Skin of body (tissue), 3 donors: ENCODE measurements at places on chromosomes 13 and 19. TPM values are rescaled to one million over a fixed set of nuclear protein-coding genes. Genes with fewer than 3 reads are reported as not detected.

DNA sequence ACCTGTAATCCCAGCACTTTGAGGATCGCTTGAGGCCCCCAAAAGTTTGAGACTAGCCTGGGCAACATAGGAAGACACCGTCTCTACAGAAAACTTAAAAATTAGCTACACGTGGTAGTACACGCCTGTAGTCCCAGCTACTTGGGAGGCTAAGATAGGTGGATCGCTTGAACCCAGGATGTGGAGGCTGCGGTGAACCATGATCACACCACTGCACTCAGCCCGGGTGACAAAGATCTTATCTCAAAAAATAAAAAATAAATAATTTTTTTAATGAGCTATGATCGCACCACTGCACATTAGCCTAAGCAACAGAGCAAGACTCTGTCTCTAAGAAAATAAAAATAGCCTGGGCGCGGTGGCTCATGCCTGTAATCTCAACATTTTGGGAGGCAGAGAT is 6.6 kb downstream of the RCBTB2 start:
- DNase-seq = no peak

GRCh38 chr19:51020988-51021651 is 1.6 kb upstream of the KLK10 start:
- no peak for DNase-seq

- no peak for DNase-seq
These were observed at the start of gene CBY2 for GRCh38 chr13:45702088-45702487. CBY2 (plus strand) TSS chr13:45702320; CDS start chr13:45702391, 71 bp downstream.

- no peak for DNase-seq
These were observed 9.8 kb downstream of the BICRA start for GRCh38 chr19:47618771-47619170.

TLE2 gene
- 10.9 TPM for total RNA-seq

- no peak for DNase-seq
These were observed 17.6 kb downstream of the DCAF15 start for GRCh38 chr19:13969897-13970296.
